Dorsolateral prefrontal cortex (tissue), 122 donors: ENCODE measurements at places on chromosomes 12 and 14.

DNA sequence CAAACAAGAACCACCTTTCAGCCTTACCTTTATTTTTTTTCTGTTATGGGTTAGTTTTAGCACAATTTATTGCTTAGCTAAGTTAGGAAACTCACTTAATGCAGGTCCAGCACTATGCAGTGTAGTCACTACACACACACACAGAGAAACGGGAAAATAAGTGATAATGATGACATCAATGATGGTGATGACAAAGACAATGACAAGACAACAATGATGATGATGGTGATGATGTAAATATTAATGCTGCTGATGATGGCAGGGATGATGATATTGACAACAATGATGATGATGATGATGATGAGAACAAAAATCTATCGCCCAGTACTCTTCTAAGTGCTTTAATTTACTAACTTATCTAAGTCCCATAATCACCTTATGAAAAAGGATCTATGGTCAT is 41.1 kb downstream of the WSCD2 start:
- DNase-seq, result no peak

- DNase-seq, result peak; percentile 23
These were observed 180.8 kb downstream of the ERC1 start for GRCh38 chr12:1171657-1172408.

GRCh38 chr14:22483863-22484593 is 105.0 kb downstream of the DAD1 start:
- no peak for DNase-seq

DNA sequence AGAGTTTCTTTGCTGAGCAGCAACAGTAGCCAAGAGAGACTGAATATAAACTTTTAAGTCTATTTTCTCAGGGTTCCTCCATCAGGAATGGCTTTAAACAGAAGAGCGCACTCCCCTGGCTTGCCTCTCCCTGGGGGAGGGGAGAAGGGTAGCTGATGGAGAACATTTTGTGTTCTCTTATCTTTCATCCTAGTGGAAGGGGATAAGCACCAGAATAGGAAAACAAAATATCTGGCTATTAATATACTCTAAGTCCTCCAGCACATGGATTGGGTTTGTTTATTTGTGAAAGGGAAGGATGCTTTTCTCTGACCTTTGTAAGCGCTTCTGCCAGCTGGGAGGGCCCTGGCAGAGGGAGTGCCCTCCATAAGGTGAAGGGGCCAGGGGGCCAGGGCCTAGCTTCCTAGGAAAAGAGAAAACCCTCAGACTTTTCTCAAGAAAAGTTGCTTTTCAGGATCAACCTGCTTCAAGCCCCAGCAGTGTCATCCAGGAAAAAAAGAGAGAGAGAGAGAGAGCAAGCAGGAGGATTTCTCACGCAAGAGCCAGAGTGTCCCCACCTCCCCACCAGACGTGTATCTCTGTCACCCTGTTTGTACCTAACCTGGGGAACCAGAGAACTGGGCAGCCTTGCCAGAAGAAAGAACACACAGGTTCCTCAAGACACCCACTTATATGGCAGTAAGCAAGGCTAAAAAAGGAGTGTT is 34.3 kb upstream of the ATP2A2 start:
- DNase-seq, result no peak

GRCh38 chr12:53300187-53300586 is 692 bp downstream of the MYG1 start:
- no peak for DNase-seq

GRCh38 chr12:50641566-50641965 is 122.3 kb upstream of the ATF1 start:
- no peak for DNase-seq

- DNase-seq, result no peak
These were observed 81.0 kb downstream of the ETV6 start for GRCh38 chr12:11730299-11731041.

DNA sequence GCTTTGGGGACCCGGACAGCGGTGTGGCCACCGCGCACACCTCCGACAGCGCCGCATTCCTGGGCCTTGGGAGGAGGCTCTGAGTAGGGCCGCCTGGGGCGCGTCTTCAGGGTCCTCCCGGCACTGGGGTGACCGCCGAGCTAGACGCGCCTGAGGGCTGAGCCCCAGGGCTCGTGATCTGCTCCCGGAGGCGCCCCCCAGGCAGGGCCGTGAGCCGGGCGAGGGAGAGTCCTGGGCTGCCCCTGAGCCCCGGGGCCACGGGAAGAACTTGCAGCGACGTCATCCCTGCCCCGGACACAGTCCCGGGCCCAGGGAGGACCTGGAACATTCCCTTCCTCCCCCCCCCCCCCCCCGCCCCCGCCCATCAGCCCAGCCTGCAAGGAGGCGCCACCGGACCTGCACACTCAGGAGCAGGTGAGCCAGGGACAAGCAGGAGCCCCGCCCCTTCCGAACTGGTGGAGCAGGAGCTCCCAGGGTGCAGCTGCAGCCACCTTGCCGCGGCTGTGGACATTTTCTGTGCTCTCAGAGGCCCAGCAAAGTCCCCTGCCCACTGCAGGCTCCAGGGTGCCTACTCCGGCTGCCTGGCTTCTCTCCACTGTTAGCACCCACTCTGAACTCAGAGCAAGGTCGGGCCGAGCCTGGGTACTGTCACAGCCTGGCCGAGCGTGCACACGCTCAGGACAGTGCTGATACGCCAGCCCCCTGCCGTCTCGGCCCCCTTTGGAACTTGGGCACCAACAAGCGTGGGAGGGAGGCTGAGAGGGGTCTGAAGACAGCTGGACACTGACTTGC is 50.7 kb downstream of the A2M start:
- DNase-seq, result peak; percentile 56

GRCh38 chr14:54652605-54653052 is 85.7 kb downstream of the SAMD4A start:
- no peak for DNase-seq

- no peak for DNase-seq
These were observed 14.3 kb downstream of the EXOC3L4 start for GRCh38 chr14:103108749-103109207.

DNA sequence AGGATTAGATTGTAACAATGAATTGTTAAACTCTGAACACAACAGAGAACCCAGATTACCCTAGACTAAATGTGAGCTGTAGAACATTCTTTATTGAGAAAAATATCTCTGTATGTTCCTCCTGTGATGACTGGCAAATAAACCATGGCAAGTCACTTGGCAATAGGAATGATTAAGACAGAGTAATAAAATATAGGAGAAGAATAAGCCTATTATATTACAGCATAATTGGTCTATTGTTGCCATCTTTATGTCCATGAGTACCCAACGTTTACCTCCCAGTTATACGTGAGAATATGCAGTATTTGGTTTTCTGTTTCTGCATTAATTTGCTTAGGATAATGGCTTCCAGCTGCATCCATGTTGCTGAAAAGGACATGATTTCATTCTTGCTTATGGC is 211.2 kb upstream of the AVPR1A start:
- no peak for DNase-seq

DNA sequence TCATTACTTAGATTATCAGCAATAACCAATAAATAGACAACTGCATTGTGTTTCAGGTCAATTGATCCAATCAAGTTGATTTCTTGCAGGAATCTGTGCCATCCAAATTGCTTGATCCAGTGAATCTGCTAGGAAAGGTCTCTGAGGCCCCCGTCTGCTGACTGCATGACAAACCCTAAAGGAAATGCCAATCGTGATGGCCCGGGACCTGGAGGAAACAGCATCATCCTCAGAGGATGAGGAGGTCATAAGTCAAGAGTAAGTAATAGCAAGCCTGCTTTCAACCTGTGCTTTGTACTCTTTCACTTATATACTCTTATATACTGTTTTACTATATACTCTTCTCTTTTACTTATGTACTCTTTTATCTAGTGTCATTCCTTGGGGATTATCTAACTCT is 1.9 kb downstream of the TTLL5 start:
- no peak for DNase-seq

GRCh38 chr14:24279301-24280186 is 8.1 kb upstream of the RABGGTA start:
- DNase-seq, result no peak

GRCh38 chr12:108939594-108939993 is 59.7 kb downstream of the DAO start:
- DNase-seq, result no peak

- DNase-seq, result no peak
These were observed at the start of gene ACOT4 for GRCh38 chr14:73591690-73592449. ACOT4 (plus strand) TSS chr14:73591873; CDS start chr14:73591960, 87 bp downstream.

DNA sequence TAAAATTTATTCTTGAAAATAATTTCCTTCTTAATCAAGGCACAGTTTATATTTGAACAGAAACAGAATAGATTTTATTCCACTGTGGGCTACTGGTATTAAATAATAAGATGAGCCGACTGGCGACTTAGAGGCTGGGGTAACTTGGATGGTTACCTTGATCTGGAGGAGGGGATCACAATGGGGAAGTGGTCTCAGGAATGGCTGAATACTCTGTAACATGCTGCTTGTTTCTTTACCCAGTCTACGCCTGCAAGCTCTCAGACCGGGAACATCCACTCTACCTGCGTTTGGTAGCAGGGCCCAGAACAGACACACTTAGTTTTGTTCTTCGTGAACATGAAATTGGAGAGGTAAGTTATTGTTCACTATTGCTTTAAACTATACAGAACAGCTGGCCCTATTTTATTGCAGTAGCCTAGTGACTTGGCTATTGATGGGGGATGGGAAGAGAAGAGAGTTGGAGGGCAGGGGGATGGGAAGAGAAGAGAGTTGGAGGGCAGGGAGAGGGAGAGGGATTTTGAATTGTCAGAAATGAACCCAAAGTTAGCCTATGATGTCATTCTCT is 67.9 kb downstream of the GNS start:
- DNase-seq, result no peak

DNA sequence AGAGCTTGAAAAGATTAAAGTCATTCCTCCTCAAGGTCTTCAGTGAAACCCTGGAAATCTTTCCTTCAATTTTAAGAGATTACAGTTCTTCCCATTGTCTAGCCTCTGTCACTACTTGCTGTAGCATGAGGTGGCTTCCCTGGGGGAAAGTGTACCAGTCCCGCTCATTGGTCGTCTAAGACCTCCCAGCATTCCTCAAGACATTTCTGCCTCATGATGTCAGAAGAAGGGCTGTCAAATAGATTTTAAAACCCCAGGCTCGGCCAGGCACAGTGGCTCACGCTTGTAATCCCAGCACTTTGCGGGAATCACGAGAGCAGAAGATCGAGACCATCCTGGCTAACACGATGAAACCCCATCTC is 46.7 kb downstream of the SMUG1 start:
- no peak for DNase-seq

- no peak for DNase-seq
These were observed 322.2 kb downstream of the TMEM121 start for GRCh38 chr14:105848570-105848969.

DNA sequence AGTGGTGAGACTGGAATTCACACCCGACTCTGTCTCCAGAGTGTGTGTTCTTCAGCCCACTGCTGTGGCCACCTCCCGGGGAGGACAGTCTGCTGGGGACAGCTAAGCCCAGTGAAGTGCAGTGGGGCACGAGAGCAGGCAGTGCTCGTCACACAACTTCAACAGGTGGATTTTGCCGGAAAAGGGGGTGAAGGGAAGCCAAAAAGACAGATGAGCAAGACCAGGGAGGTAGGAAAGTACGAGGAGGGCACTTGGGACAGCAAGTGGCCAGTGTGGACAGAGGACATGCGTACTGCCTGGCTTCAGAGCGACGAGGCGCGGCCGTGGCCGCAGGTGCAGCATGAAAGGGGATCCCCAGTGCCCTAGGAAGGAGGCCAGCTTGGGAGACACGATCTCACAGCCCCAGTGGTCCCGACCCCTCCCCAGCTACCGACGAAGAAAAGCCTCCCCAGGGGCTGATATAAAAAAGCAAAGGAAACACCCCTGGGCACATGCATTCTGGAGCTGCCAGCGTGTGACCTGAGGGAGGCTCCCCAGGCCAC is 96.1 kb downstream of the FBXL14 start:
- no peak for DNase-seq

GRCh38 chr12:13288937-13289652 is 92.6 kb downstream of the EMP1 start:
- no peak for DNase-seq

- no peak for DNase-seq
These were observed 84.0 kb downstream of the PRMT8 start for GRCh38 chr12:3574986-3575385.
